ENCODE measurements at places on chromosomes 5 and 9. TPM values are rescaled to one million over a fixed set of nuclear protein-coding genes. Genes with fewer than 3 reads are reported as not detected.

Gene PKD2L2
- total RNA-seq: not detected

Gene PRSS3
- 30.8 TPM for total RNA-seq

Gene SPARC
- total RNA-seq: 1,269 TPM

Gene SCAI
- 7.8 TPM for total RNA-seq

Gene MZB1
- not detected for total RNA-seq

Gene OLFM1
- 0.46 TPM for total RNA-seq

Gene ADRB2
- total RNA-seq: 3.5 TPM
